ENCODE measurements at places on chromosomes 6 and 20. TPM values are rescaled to one million over a fixed set of nuclear protein-coding genes. Genes with fewer than 3 reads are reported as not detected.

DNA sequence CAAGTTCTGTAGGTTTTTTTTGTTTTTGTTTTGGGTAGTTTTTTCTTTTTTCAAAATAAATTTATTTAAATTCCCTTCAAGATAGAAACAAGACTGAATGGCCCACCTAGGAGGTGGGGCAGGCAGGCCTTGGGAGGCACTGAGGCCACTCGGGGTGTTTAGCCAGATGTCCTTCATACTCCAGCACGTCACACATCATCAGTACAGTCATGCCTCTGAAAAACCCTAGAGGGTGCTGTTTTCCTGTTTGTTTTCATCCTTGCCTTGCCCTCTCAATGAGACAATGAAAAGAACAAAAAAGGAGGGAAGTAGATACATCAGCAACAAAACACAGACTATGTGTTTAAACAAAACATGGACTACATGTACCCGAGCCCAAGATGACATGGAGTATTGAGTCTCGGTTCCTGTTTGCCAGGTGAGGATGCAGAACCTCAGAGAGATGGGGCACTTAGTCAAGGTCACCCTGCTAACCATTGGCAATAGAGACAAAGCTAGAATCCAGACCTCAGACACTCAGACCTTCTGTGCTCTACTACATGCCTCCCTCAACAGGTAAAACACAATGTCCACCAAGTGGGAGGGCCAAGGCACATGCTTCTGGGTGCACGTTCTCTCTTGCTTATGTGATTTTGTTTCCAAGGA is 26.8 kb upstream of the CLIC5 start:
- DNase-seq = no peak

DNA sequence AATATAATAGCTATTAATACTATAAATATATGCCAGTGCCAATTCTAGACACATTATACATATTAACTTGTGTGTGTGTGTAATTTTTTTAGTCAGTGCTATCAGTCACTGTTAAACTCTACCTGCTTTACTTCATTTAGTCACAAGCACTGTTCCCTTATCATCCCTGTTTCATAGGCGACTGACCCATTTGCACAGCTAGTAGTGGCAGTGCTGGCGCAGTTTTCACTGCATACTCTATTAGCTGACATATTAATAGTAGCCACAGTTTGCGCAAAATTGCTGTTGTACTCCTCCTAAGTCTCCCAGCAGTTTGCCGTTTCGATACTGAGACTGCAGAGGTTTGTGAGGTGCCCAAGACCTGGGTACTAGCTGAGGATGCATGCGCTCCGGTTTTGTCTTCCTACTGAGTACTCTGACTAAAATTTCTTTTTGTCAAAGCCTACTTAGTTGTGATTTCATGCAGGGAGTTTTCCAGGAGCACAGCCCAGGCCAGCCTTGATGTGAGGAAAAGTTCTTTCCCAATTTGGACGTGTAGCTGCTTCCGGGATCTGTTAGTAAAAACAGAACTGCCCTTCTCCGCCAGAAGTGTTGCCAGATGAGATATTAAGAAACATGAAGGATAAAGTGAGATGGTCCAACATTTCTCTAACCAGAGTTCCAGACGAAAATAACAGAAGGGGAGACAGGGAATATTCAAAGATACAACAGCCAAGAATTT is 5.6 kb downstream of the BAG2 start:
- DNase-seq = no peak

DNA sequence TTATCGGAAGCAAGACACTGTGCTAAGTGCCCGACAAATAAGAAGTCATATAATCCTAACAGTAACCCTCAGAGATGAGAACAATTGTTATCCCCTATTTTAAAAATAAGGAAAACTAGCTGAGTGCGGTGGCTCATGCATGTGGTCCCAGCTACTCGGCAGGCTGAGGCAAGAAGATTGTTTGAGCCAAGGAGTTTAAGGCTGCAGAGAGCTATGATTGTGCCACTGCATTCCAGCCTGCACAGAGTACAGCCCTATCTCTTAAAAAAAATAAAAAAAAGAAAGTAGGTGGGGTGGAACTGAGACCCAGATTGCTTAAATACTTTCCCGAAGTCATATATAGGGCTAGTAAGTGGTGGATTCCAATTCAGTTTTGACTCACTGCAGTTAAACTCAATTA is 84.7 kb downstream of the UST start:
- DNase-seq = no peak

DNA sequence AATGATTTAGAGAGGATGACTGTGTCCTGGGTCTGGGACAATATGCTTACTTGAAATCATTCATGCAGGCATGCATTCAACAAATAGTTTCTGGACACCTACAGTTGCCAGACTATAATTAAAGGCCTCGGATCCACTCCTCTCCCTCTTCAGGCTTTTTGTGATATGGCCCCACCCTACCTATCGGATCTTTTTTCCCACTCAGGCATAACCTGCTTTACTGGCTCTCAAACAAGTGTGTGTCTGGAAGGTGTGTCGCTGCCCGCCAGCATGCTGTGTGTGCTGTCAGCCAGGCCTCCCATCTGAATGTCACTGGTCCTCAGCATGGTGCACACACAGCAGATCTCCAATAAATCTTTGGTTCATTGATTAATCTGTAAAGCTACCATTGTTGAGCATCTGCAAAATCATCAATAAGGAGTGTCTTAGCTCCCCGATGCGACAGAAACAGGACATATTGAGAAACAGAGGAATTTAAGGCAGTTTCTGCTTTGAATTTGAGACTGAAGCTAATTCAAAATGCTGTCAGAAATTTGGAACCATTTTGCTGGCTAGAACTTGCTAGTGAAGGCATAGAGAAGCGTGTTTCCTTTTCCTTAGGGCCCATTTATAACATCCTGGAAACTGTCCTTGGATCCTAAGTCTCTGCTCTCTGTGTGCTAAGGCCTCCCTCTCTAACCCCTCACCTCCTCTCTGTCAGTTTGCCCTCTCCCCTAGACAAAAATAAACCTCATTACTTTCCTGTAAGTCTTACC is 23.5 kb upstream of the CCN6 start:
- no peak for DNase-seq

Gene PDSS2
- 10.6 TPM for total RNA-seq

Gene FAM162B
- total RNA-seq = 4.1 TPM

GRCh38 chr20:41306061-41306727 is 11.3 kb downstream of the ZHX3 start:
- no peak for DNase-seq

DNA sequence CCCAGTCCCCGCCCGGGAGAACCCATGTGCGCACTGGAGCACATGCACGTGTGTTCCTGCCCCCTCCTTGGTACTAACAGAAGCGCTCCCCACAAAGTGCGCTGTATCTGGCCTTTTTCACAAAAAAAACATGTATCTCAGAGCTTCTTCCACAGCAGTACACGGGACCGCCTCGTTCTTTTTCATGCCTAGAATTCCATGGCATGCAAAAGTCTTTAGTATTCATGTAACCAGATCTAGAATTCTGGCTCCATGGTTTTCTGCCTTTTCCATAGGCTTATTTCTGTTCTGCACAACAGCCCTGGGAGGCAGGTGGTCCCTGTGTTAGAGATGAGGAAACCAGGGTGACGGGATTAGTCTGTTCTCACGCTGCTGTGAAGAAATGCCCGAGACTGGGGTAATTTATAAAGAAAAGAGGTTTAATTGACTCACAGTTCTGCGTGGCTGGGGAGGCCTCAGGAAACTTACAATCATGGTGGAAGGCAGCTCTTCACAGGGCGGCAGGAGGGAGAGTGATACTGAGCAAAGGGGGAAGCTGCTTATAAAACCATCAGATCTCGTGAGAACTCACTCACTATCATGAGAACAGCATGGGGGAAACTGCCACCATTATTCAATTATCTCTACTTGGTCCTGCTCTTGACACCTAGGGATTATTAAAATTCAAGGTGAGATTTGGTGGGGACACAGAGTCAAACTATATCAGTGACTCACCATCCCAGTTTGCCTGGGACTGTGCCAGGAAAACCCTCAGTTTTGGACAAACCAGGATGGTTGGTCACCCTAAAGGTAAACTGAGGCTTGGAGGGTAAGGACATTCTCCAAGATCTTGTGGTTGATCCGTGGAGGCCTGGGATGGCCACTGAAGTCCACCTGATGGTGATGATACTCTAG is 41.0 kb downstream of the C20orf203 start:
- DNase-seq = no peak

DNA sequence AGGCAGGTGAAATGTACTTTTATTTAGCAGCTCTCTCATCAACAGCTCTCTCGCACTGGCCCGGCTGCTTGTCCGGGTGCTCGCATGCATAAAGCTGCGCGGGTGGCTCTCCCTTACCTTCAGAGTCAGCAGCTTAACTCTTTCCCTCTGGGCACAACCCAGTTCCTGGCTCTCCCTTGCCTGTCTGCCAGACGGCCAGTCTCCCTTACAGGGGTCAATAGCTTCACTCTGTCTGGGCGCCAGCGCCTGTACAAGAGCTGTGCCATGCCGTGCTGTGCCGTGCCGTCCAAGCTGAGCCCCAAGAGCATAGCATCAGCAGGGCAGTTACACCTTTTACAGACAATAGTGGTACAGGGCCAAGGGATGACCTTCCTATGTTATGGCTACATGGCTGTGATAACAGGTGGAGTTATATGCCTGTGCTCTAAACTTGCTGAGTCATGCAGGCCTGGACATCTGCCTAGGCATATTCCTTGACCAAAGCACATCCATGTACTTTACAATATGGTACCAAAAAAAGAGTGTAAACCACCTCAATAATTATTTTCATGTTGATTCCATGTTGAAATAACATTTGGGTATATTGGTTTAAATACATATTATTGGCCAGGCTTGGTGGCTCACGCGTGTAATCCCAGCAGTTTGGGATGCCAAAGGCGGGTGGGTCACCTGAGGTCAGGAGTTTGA is 47.9 kb downstream of the BLTP3A start:
- no peak for DNase-seq

Gene PACRG
- 2.3 TPM for total RNA-seq

- DNase-seq = no peak
Observed at GRCh38 chr6:130426066-130426721, 60.4 kb downstream of the TMEM200A start.

DNA sequence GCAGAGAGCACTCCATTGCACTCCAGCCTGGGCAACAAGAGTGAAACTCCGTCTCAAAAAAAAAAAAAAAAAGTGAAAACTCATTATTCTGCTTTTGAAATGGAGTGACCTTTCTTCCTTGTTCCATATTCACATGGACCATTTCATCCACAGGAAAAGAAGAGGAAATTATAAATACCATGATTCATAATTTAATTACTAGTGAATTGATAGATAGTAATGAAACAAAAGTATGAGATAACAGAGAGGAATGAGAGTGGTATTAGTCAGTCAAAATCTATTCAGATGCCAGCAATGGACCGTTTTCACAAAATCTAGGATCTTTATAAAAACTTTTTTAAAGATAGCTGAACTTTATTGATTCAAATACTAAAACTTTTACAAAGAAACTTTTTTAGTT is 443.1 kb upstream of the FLRT3 start:
- no peak for DNase-seq

GRCh38 chr20:23451956-23452487 is 654 bp downstream of the CST11 start:
- DNase-seq = no peak

Gene VGLL2
- total RNA-seq = not detected

Gene RAB32
- 46.1 TPM for total RNA-seq

Gene RNF217
- 35.7 TPM for total RNA-seq

GRCh38 chr20:43658069-43658722 is 8.7 kb upstream of the MYBL2 start:
- no peak for DNase-seq

DNA sequence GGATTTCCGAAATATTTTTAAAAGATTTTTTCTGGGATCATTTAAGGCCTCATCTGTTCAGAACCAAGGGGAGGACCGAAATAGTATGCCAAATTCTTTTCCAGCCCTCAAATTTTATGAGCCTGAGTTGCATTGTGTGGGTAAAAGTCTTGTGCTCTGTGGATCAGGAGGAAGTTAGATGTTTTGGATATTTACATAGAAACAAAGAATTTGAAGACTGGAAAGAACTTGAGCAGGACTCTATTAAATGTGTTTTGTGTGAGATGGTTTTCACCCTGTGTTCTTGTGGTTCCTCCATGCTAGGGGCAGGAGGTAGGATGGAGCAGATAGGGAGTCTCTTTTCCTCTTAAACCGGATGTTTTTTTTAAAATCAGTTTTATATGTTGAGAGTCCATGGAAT is 329.1 kb downstream of the LAMA2 start:
- no peak for DNase-seq

Gene PNPLA1
- total RNA-seq = not detected

GRCh38 chr20:45918779-45919537 is 7.0 kb upstream of the PLTP start:
- DNase-seq = no peak

DNA sequence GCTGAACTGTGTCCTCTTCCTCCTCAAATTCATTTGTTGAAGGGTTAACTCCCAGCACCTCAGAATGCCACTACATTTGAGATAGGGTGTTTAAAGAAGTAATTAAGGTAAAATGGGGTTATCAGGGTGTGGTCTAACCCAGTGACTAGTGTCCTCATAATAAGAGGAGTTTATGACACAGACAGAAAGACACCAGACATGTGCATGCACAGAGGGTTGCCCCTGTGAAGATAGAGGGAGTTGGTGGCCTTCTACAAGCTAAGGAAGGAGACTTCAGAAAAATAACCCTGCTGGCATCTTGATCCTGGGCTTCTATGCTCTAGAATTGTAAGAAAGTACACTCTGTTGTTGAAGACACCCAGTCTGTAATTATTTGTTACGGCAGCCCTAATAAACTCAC is 24.9 kb upstream of the EDN1 start:
- no peak for DNase-seq

Gene ECI2
- 33.4 TPM for total RNA-seq

Gene EYA4
- 7.8 TPM for total RNA-seq

Gene COMMD7
- 30.4 TPM for total RNA-seq

Gene NOL7
- 87.4 TPM for total RNA-seq

Gene MAPK13
- total RNA-seq = 56.7 TPM

GRCh38 chr6:168704678-168705077 is 263.7 kb downstream of the SMOC2 start:
- DNase-seq = no peak

Gene TCF21
- 13.8 TPM for total RNA-seq

Gene ROS1
- total RNA-seq = 39.1 TPM

- DNase-seq = no peak
Observed at GRCh38 chr6:147561726-147562125, 53.2 kb downstream of the SAMD5 start.

DNA sequence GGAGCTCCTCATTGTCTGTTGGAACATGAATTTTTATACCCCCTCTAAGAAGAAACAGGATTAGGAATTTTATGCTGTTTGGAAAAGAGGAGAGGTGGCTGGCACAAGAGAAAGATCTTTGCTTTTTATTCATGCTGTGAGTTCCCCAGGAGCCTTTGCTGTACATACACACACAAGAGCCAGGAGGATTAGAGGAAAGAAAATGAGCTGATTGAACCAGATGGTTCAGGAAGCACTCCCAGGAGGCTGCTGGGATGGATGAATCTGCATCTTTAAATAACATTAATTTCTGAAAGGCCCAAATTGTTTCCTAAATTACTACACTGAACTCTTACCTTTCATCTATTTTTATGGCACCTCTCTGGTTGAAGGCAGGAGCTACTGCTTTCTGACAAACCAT is 20.1 kb upstream of the TCP11 start:
- DNase-seq = no peak

Gene EFHC1
- total RNA-seq = 21.9 TPM
